ENCODE measurements at places on chromosomes 7 and 10. TPM values are rescaled to one million over a fixed set of nuclear protein-coding genes. Genes with fewer than 3 reads are reported as not detected.

Gene MALRD1
- 0.33 TPM for total RNA-seq

Gene AKR1C2
- total RNA-seq: 20.4 TPM

Gene CPEB3
- 0.55 TPM for total RNA-seq

Gene HSPA12A
- total RNA-seq: 21.0 TPM

Gene WEE2
- not detected for total RNA-seq

Gene HOXA7
- 0.77 TPM for total RNA-seq

Gene CH25H
- total RNA-seq: 0.25 TPM

Gene TRIM50
- total RNA-seq: not detected

Gene ASZ1
- total RNA-seq: not detected

Gene RSPH10B
- total RNA-seq: 0.37 TPM

Gene ABCB1
- total RNA-seq: 0.50 TPM

Gene HTR7
- 1.1 TPM for total RNA-seq

Data from uterine smooth muscle cell (primary cell).